Esophagus squamous epithelium (tissue), 5 donors: ENCODE measurements at places on chromosomes 5 and 9.

GRCh38 chr9:35353731-35354365, 136.1 kb upstream of the RUSC2 start:
- H3K4me3 ChIP-seq: no peak overlapping the region
- no peaks in the 10 kb centered on the region for H3K36me3 ChIP-seq
- peaks cover 3% of the 10 kb centered on the region for H3K4me1 ChIP-seq
- no peaks in the 10 kb centered on the region for H3K27me3 ChIP-seq
- DNase-seq: no peak
- H3K27ac ChIP-seq: no peak overlapping the region

DNA sequence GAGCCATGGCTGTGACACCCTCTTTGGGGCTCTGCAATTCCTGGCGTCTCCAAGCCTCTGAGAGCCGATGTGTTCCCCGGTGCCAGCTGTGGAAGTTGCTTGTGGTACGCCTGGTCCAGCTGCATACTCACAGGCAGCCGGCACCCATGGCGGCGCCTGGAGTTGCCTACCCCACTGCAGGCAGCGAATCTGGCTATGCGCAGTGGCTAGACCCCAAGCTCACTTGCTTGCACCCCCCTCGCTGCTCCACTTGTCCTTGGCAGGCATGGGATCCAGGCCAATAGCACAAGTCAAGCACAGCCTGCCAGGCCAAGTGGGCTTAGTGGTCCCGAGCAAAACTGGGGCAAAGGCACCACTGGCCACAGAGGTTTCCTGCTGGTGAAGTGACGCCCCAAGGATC, 24.7 kb upstream of the GABRA6 start:
- no peaks in the 10 kb centered on the region for H3K36me3 ChIP-seq
- H3K27me3 ChIP-seq: no peaks in the 10 kb centered on the region
- no peaks in the 10 kb centered on the region for H3K4me1 ChIP-seq
- no peak overlapping the region for H3K27ac ChIP-seq

- no peaks in the 10 kb centered on the region for H3K4me1 ChIP-seq
- H3K4me3 ChIP-seq: no peak overlapping the region
- no peak for DNase-seq
- no peaks in the 10 kb centered on the region for H3K27me3 ChIP-seq
- no peaks in the 10 kb centered on the region for H3K36me3 ChIP-seq
Measured at GRCh38 chr5:157100140-157100679, 8.6 kb downstream of the HAVCR2 start.

- no peak overlapping the region for H3K27ac ChIP-seq
- no peak for DNase-seq
- H3K4me1 ChIP-seq: no peaks in the 10 kb centered on the region
- no peaks in the 10 kb centered on the region for H3K36me3 ChIP-seq
- H3K4me3 ChIP-seq: no peak overlapping the region
Measured at GRCh38 chr5:4989118-4989517, 151.0 kb upstream of the ADAMTS16 start.

DNA sequence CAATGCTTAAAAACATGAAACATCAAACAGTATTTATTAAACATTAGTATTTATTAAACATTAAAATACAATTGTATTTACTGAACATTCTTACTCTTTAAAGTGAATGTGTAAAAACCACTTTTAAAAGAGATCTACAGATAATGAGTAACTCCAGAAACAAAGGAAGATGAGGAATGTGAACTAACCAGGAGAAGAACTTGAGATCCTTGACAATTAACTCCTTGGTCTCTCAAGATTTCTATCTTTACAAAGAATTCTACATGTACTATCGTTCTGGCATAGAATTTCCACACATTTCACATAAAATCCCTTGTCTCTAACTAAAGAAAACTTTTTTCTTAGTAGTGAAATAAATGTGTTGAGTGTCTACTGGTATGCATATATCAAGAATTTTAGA, 28.7 kb upstream of the IFNE start:
- no peaks in the 10 kb centered on the region for H3K36me3 ChIP-seq
- H3K4me3 ChIP-seq: no peak overlapping the region
- H3K27ac ChIP-seq: no peak overlapping the region
- no peaks in the 10 kb centered on the region for H3K4me1 ChIP-seq
- no peak for DNase-seq
- no peaks in the 10 kb centered on the region for H3K27me3 ChIP-seq

DNA sequence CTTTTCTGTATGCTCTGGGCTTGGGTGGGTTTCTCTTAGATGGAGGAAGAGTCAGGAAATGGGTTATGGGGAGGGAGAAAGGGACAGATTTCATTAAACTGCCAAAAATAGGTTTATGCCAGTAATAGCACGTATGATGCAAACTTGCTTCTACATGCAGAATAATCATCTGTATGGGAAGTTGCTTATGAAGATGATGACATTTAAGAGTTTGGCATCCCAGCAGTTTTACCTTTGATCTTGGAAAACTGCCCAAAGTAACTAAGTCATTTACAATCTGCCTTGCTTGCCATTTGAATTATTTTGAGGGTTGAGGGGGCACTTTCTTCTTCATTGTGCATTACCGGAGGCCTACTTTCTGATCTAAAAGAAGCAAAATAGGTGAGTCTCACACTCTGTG, 282.9 kb upstream of the ANKRD55 start:
- H3K4me1 ChIP-seq: peaks cover 70% of the 10 kb centered on the region
- no peak for DNase-seq
- peak overlapping the region; percentile 76 for H3K27ac ChIP-seq
- H3K36me3 ChIP-seq: no peaks in the 10 kb centered on the region
- no peak overlapping the region for H3K4me3 ChIP-seq

DNA sequence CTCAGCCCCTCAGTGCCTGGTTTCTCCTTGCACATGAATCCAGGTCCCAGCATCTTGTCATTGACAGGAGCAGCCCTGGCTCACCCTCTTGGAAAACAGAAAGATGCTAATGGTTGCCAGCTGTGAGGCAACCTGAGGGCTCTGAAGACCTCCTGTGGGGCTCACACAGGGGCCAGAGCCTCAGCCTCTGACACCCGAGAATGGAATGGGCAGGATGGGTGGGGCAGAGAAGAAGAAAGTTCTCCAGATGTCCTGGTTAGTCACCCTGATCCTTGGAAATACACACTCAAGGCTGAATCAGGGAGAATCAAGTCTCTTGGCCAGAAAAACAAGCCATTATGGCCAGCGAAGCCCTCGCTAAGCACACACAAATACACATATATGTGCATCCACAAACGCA, 32.3 kb upstream of the SPATA31E1 start:
- DNase-seq: no peak
- no peaks in the 10 kb centered on the region for H3K36me3 ChIP-seq
- no peak overlapping the region for H3K27ac ChIP-seq
- H3K27me3 ChIP-seq: no peaks in the 10 kb centered on the region
- no peaks in the 10 kb centered on the region for H3K4me1 ChIP-seq

DNA sequence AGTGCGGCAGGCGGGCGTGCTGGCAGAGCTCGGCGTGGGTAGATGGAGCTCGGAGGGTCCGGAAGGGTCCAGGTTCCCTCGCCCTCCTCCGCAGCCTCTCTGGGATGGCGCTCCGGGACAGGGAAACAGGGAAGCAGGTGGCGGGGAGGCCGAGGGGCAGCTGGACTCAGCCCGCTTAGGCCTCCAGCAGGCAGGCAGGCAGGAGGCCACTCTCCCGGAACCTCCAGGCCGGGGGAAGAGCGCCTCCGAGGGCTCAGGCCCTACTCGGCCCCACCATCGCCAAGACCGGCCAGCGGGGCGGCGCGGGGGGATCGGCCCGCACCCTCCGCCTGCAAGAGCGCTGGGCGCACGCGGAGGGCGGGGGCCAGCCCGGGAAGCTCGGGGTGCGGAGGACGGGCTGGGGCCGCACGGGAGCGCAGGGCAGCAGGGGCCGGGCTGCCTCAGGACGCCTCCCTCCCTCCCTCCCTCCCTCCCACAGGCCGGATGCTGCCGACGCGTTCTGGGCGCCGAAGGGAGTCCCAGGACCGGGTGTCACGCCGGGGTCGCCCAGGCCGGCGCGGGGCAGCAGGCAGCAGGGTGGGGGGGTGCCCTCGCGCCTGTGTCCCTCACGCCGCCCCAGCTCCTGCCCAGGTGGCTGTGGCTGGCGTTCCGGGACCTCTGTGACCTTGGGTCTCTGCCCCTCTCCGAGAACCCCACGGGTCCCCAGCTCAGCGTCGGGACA, 977 bp downstream of the MGAT4B start:
- no peaks in the 10 kb centered on the region for H3K27me3 ChIP-seq
- DNase-seq: no peak
- peaks cover 8% of the 10 kb centered on the region for H3K36me3 ChIP-seq
- H3K4me1 ChIP-seq: peaks cover 42% of the 10 kb centered on the region
- H3K4me3 ChIP-seq: peak overlapping the region; percentile 77

- peaks cover 3% of the 10 kb centered on the region for H3K4me1 ChIP-seq
- peak overlapping the region; percentile 77 for H3K4me3 ChIP-seq
- no peak for DNase-seq
- no peaks in the 10 kb centered on the region for H3K36me3 ChIP-seq
- no peaks in the 10 kb centered on the region for H3K27me3 ChIP-seq
- peak overlapping the region; percentile 90 for H3K27ac ChIP-seq
Measured at GRCh38 chr9:96567203-96567700, 52.4 kb downstream of the CDC14B start.

DNA sequence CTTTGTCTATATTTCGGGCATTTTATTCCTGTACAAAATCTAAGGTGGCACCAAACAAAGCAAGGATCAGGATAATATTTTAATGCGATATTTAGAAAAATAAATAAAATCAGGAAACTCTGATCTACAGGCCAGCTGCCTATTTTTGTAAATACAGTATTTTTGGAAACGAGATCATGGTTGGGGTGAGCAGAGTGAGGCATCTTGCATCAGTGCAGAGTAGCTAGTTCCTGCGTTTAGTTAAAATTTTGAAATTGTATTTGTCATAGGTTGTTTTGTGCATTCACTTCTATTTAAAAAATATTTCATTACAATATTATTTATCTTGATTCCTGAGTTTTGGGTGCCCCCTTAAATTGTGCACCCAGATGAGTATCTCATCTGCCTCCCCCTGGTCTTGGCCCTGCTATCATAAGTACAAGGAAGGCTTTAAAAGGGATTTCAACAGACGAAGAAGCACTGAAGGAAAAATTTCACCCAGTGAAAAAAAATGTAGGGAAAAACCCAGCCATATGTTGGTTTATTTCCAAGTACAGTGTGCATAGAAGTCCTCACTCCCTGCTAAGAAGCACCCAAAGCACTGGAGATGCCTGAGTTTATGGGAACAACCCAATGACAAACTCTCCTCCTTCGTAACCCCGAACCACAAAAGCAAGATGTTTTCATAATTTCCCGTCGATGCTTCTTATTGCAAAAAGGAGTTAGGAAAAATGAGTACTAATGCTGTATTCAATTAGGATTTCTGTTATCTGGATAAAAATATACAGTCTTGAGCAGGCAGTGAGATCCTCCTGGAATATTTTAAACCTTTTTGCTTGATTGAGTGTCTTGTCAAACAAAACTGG, 304.7 kb upstream of the CLINT1 start:
- DNase-seq: no peak
- H3K36me3 ChIP-seq: no peaks in the 10 kb centered on the region
- no peak overlapping the region for H3K4me3 ChIP-seq
- H3K4me1 ChIP-seq: no peaks in the 10 kb centered on the region
- H3K27me3 ChIP-seq: no peaks in the 10 kb centered on the region
- no peak overlapping the region for H3K27ac ChIP-seq

DNA sequence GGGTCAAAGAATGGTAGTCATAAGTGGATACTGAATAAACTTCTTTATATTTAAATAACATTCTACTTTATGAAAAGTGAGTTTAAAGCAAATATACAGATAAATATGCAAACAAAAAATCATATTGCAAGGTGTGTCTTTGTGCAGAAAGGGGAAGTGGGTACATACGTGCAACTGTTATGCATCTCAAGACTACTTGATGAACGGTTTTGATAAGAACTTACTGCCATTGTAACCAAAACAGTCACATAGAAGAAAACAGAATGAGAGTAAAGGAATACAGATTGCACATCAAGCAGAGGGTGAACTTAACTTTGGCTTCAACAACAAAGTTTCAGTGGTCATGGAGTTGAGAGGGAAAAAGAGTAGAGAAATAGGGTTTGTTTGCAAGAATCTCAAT, 9.9 kb downstream of the CAMK4 start:
- H3K27ac ChIP-seq: no peak overlapping the region
- DNase-seq: no peak
- H3K4me1 ChIP-seq: no peaks in the 10 kb centered on the region
- H3K27me3 ChIP-seq: no peaks in the 10 kb centered on the region
- H3K36me3 ChIP-seq: no peaks in the 10 kb centered on the region
